Cerebellar nuclear complex (tissue), 1 donor: ENCODE measurements at places on chromosomes 11 and 22.

DNA sequence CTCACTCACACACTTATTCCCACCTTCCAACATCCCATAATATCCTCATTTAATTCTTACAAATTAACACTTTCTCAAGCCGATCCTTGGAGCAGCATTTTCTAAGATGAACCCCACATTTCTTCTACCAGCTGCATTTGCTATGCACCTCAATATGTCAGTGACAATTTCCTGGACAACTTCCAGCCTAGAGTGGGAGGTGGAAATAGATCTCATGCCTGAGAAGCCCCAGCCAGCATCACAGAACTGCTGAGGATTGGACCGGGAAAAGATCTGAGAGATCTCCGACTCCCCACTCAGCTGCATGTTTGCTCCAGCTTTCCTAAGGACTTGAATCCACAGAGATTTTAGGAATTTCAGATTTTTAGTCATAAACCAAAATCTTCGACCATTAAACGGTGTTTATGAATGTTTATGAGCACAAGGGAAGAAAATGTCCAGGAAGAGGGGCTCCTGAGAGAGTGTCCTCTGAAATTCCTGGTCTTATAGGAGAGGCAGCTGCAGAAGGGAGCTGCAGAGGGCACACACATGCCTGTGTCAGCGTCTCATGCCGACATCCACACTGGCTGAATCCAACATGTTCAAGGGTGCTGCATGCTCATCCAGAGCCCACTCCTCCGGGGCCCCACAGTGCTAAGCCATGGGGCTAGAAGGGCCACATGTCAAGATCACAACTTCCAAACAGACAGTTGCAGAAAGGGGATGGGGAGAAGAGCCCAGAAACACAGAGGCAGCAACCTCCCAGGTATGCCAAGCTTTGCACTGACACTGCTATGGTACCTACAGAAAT lies 68.6 kb downstream of the MICAL3 start:
- DNase-seq, result no peak

DNA sequence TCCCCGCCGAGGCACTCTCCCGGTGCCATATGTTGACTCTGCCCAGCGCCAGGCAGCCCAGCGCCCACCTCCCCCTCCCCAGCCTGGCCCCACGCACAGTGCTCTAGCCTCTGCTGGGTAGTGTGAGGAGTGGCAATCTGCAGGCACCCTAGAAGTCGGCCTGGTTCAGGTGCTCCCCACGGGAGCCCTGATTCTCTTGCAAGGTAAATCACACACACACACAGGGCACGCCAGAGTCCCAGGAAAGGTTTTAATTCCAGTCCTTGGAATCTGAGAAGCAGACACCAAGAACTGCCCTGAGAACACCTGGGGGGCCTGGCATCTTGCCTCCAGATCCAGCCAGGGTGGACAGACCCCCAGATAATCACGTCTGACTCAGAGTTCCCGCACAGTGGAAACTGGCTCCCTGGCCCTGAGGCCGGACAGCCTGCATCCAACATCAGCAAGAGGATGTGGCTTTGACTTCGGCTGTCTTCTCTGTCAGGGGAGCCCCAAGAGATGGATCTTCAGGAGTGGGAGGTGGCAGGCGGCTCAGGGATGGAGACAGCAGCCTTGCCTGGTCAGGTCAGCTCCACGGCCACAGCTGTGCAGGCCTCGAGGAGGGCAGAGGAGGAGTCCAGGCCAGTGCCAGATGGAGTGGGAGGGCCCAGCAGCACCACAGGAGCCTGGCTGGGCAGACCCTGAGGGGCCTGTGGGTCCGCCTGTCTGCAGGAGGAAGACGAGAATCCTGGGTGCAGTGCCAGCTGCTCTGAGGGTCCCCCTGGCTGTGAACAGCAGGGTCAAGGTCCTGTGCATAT lies 1.1 kb upstream of the RIN1 start:
- DNase-seq, result no peak

GRCh38 chr22:48918585-48919186 lies 909.0 kb downstream of the BRD1 start:
- DNase-seq, result no peak

- no peak for DNase-seq
These were observed 10.0 kb upstream of the BACE1-AS start for GRCh38 chr11:117281159-117281558.

DNA sequence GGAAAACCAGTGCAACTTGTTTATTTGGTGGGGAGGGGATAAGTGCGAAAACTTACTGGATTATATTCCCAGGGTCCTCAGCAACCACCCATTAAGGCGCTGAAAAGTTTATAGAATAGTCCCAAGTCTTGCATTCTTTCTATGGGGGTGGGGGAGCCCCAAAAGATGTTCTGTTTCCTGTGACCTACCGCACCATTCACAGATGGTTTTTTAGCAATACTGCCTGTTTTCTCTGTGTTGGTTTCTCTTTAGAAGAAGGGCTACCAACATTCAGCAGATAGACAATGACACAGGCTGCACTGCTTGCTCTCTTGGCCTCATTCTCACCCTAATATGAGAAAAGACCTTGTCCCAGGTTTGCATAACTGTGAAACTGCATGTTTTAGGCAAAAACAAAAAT lies 86.5 kb downstream of the FAM76B start:
- no peak for DNase-seq

- DNase-seq, result no peak
These were observed 67.2 kb downstream of the CCDC83 start for GRCh38 chr11:85922367-85922766.

DNA sequence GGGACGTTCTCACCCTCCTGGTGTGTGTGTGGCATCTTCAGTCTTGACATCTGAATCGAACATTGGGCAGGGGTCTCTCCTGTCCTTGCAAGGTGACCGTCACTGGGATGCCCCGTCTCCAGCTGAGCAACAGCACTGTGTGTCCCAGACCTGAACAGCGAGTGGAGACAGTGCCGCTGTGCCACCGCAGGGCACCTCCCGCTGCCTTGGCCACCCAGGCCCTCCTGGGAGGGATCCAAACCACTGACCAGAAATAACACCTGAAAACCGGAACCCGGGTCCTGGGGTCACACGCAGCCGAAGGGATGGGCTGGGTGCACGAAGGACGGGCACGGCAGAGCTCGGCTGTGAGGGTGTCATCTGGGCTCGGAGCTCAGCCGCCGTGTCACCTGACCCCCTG lies 102.2 kb downstream of the BRD1 start:
- no peak for DNase-seq
